ENCODE measurements at places on chromosomes 12 and 14. TPM values are rescaled to one million over a fixed set of nuclear protein-coding genes. Genes with fewer than 3 reads are reported as not detected.
A peak's percentile ranks its signal among the peaks of the same experiment; 100 is the strongest.

DNA sequence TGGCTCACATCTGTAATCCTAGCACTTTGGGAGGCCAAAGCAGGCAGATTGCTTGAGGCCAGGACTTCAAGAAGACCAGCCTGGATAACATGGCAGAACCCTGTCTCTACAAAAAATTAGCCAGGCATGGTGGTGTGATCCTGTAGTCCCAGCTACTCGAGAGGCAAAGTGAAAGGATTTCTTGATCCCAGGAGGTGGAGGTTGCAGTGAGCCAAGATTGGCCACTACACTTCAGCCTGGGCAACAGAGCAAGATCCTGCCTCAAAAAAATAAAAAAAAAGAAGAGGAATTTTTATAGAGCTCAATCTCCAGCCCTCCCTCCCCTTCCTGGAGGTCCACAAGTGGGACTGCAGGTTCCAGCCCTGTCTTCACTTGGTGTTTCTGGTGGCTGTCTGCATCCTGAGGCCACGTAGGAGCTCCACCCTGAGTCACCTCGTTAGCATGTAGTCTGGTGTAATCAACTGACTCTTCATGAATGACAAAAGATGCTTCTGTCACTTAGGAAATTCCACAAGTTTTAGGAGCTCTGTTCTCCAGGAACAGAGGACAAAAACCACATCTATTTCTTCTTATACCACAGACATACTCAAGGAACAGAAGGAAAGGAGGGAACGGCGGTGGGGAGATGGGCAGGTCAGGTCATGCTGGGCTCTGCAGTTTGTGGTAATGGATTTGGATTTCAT is 16.2 kb downstream of the CCDC62 start:
- no peak for DNase-seq

DNA sequence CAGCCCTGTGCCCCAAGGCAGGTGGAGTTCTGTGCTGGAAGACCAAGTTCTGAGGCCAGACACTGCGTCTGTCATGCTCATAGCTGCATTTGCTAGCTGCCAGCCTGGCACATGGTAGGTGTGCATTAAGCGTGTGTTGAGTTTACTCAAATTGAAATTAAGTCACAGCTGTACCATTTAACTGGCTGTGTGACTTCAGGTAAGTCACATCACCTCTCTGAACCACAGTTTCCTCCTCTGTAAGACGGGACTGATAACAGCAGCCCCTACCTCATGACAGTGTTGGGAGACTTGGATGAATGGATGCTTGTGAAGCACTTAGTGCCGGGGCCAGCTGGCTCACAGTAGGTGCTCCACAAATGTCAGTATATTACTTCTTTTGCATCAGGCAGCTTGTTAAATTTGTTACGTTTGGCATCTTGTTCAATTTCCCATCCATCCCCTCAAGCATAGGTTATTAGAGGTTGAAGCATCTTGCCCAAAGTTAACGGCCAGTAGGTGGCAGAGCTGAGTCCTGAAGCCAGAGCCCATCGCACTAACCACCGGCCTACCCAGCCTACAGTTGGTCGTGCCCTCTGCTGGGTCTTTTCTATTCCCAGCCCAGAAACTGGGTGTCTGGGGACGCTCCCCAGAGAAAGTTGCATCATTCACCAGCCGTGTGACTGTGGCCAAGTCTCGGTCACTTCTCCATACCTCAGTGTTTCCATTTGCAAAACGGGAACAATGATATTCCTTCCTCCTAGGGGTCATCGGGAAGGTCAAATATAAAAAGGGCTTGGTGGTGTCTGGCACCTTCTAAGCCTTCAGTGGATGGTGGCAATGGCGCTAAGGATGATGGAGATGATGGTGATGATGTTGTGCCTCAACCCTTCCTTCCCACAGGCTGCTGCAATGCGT is 4.5 kb downstream of the DAO start:
- peak; percentile 53 for DNase-seq

DNA sequence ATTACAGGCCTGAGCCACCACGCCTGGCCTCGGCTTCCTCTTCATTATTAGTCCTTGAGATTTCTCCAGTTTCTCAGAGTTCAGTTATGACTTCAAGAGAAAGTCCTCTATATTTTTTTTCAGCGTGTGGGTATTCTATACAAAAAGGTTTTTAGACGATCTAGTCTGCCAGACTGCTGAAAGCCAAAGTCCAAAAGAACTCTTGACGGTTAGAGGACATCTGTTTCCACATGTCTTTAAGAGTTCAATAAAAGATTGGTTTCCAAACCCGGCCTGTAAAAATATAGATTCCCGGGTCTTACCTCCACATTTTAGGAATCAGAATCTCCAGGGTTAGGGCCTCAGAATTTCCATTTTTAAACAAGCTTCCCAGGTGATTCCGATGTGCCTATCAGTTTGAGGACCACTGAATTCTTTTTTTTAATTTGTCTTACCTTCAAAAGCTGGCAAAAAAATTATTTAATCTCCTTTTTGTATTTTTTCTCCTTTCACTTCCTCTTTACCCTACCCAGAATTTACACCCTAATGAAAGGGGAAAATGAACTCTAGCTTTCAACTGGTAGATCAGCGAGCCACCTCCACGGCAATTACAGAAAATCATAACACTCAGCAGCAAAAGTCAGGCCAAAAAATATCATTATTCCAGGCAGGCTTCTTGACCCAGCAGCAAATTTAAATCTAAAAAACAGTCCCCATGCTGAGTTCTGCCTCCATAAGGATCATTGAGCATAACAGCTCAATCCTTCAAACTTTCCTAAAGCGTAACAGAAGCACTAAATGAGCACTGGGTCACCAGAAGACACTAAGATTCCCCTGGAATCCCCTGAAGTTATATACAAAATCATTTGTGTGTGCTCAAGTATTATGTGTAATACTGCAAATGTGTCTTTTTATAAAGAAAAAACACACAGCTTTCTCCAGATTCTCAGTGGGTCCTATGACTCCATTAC is 8.7 kb downstream of the NT5DC3 start:
- DNase-seq = no peak

DNA sequence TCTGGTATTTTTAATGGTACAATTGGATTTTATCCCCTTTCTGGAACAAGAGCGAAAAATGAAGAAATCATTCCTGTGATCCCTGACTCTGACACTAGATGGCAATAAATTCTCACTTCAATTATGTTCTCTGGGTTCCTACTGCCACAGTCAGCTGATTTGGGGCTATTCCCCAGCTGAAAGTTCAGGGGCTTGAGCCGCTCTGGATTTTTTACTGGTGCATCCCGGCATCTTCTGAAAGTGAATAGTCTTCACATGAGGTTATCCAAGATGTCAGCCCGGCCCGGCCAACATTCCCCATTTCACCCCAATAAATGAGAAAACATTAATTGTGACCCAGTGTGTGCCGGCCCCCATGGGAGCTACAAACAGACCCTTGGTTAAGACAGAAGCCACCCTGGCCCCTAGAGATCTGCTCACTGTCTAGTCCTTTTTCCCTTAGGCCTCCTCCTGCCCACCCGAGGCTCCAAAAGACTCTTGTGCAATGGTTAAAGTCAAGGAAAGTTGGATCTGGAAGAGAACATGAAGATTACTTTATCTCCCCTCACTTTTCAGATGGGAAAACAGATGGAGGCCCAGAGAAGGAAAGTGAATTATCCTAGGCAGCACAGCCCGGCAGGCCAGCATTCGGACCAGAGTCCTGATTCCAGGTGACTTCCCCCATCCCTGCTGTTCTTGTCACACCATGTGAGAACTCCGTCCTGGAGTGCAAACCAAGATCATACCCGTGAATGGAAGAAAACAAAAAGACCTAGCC is 20.8 kb downstream of the CKAP4 start:
- DNase-seq = peak; percentile 57

DNA sequence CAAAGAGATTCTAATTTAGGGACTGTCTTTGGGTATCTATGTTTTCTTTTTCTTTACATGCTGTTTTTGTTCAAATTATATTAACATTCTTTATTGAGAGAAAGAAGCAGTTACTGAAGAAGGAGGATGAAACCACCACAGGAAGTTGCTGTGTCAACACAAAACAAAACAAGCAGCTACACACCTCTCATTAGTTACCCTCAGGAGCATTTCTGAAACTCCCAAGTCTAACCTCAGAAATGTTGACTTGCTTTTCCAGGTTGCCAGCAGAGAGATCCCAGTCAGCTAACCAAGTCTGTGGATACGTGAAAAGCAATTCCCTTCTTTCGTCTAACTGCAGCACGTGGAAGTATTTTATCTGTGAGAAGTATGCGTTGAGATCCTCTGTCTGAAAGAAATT is 33.5 kb downstream of the CLEC1A start:
- DNase-seq = no peak

TAS2R7 gene
- polyA plus RNA-seq = not detected

AMN gene
- polyA plus RNA-seq = 2.1 TPM

DNA sequence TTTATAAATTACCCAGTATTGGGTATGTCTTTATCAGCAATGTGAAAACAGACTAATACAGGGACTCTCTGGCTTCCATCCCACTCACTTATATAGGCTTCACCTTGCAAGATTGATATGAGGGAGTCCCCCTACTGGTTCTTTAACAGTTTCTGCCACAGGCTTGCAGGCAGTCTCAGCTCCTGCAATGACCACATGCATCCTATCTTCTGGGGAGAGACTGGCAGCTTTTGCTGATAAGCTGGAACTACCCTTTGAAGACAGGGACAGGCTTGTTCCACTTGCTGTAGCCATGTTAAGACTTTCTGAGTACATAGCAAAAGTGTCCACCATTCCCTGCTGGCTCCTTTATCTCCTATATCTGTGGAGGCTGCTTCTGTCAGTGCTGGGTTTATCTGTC is 531.7 kb upstream of the FLRT2 start:
- DNase-seq = no peak

LTBR gene
- polyA plus RNA-seq = not detected

DNA sequence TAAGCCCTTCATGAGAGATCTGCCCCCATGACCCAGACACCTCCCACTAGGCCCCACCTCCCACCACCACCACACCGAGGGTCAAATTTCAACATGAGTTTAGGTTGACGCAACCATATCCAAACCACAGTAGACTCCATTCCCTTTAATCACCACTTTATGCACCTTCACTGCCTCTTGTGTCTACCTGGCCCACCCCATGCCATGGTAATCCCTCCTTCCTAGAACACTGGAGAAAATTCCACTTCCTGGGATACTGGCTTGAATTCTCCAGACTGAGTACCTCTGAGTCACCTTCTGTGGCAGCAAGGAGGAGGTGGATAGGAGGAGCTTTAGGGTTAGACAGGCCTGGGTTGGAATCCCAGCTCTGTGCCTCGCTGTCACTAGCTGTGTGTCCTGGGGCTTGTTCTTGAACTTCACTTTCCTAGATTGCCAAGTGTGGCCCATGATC is 26.1 kb upstream of the CIPC start:
- no peak for DNase-seq

VDR gene
- 0.37 TPM for polyA plus RNA-seq

CLMN gene
- polyA plus RNA-seq = 0.65 TPM

DNA sequence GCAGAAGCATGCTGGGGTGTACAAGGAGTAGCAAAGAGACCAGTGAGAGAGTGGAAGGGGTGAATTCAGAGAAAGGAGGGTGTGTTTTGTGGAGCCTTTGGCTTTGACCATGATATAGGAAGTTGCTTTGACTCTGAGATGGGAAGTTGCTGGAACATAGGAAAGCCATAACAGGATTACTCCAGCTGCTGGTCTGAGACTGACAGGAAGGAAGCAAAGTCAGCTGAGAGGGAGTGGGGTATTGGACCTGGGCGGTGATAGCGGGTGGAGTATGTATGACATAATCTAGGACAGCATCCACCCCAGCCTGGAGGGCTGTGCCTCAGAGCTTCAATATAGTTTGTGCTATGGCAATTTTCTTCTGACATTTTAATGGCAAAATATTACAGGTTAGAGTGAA is 324.4 kb downstream of the PDZRN4 start:
- no peak for DNase-seq

AQP6 gene
- not detected for polyA plus RNA-seq

DNA sequence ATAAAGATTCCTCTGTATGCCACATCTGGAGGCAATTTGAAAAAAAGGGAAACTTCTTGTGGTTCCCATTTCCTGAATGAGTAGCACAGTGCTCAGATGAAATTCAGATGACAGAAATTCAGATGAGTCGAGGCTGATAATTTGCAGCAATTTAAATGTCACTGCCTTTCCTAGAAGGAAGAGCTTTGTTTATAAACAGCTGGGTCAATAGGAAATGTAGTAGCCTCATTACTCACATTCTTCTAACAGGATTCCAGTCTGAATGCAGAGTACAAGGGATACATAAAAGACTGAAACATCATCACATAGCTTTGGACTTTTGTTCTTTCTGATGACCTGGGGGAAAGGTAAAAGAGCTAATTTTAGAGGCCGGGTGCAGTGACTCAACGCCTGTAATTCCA is 11.3 kb upstream of the DACT1 start:
- no peak for DNase-seq

GRCh38 chr12:22333713-22334409 is 646 bp downstream of the ST8SIA1 start:
- peak; percentile 26 for DNase-seq

GRCh38 chr12:98425859-98426258 is 89.5 kb upstream of the TMPO start:
- DNase-seq = no peak

ATG2B gene
- polyA plus RNA-seq = 1.0 TPM

GRCh38 chr12:64532734-64533351 is 77.5 kb upstream of the RASSF3 start:
- DNase-seq = no peak

All from CD4-positive, alpha-beta memory T cell (primary cell).